Activated CD4-positive, alpha-beta T cell treated with anti-CD3 and anti-CD28 coated beads, Interleukin-2, amount 10 ng/mL, durations not matched to agents 24 days and 14 days (primary cell): ENCODE measurements at places on chromosomes 13 and 19.

- no peak for DNase-seq
These were observed 107.2 kb downstream of the FNDC3A start for GRCh38 chr13:49082653-49083536.

DNA sequence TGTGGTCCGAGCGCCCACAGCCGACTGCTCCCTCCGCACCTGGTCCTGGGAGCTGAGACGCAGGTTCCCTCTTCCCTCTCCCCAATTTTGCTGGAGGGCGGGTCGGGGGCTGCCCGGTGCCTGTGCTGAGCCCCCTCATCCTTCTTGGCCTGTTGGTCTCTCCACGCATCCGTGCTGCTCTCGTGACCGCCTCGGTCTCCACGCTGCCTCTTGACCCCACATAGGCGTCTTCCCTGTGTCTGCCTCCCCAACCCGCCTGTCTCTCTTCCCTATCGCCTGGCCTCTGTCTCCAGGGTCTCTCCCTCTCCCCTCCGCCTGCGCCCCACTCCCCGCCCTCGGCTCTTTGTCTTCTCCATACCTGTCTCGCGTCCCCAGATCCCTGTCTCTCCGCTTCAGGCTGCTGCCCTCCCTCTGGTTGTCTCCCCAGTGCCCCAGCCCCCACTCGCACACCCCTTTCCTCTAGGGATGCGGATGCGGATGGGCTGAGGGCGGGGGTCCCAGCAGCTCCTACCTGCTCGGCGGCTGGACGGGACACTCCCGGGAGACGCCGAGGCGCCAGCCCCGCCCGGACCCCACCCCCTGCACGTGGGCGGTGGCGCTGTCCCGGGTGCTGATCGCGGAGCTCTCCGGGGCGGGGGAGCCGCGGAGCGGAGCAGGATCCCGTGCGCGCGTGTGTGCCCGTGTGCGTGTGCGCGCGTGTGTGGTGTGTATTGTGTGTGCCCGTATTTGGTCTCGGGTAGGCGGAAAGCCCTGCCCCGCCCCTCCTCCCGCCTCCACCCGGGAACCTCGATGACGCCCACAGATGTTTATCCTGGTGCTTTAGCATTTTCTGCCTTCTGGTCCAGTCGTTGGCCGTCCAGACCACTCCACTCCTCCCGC lies at the start of gene SYT5:
Gene SYT5, minus strand, starts transcription at position 684 of the 879 bp plus-strand sequence. CDS start 1,248 bp downstream, outside the sequence.
- peak; percentile 94 for DNase-seq

GRCh38 chr13:87671753-87672605 lies 808 bp downstream of the SLITRK5 start:
- no peak for DNase-seq

GRCh38 chr19:45443462-45444317 lies 20.0 kb upstream of the ERCC1 start:
- DNase-seq, result peak; percentile 86

DNA sequence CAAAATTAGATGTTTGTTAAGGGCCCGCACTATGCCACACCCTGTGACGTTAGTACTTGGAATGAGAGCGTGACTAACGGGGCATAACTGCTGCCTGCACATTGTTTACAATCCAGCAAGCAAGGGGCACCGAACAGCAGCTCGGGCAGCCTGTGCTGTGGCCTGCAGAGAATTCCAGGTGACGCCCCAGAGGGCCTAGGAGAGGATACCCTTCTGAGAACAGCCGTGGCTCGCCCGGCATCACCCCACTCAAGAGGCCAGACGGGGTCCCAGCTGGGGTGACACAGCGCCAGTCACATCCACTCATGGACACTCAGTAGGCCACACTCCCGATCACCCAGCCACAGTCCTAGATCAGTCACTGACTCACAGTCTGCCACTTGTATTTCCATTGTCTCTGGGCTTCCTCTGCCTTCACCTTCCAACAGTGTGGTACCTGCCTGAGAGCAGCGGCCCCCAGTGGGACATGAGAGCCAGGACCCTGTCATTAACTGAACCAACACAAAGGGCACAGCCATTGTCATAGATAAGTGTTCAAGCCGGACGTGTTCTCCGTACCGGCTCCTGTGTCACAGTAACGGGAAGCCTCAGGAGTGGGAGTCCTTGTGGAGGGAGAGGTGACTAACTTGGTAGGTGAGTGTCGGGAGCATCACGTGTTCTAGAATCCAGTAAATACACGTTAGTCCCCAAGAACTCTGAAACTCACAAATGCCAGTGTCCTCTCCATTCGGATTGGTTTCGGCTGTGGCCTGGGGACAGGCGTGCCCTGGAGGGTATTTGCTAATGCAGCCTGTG lies 7.5 kb downstream of the ZNF331 start:
- DNase-seq, result no peak

GRCh38 chr13:51638216-51638871 lies 54.1 kb downstream of the WDFY2 start:
- no peak for DNase-seq

DNA sequence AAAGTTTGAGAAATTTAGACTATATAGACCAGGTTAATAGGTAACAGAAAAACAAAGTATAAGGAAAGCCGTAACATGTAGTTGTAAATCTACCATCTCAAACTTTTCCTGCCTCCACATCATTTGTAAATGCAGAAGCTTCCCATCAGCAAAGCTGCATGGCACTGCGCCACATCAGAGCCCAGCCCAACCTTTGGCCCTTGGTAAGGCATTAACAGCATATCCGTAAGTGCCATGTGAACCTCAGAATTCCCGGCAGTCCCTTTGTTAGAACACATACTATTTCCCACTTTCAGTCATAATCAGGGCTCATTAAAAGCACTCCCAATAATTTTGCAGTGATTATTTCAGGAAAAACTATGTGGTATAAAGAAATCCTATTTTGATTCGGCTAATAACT lies 51.6 kb downstream of the MPHOSPH8 start:
- DNase-seq, result no peak

DNA sequence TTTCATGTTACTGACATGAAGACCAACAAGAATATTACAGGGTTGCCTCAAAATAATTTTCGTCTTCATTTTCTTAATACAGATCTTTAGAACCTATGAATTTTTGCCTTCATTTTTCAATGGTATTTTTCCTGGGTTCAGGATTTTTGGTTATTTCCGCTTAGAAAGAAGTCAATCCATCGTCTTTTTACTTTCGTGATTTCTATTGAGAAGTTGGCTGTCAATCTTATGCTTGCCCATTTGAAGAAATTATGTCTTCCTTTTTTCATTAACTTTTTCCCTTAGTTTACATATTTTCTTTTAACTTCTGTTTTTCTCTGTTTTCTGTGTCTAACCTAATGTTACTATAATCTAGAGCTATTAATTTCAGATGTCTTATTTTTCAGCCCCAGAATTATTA lies 868.9 kb upstream of the SLC10A2 start:
- no peak for DNase-seq

- peak; percentile 60 for DNase-seq
These were observed 11.8 kb upstream of the FBN3 start for GRCh38 chr19:8161135-8161646.

DNA sequence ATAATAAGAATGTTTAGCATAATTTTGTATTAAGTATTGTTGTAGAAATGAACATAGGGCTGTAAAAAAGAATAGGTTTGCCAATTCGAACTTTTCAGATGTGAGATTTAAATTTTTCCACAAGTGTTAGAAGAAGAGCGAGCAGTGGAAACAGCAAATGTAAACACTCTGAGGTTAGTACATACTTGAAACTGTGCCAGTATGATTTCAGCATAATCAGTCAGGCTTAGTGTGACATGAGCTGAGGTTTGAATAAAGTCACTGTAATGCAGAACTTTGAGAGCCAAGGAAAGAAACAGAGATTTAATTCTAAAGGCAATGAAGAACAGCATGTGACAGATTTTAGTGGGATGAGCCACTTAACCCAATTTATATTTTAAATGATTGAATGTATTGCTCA lies 2166.4 kb downstream of the PCDH9 start:
- DNase-seq, result no peak

GRCh38 chr13:94602467-94602866 lies 810 bp downstream of the GPR180 start:
- no peak for DNase-seq

GRCh38 chr19:56671613-56671994 lies at the start of gene ZNF835:
Gene ZNF835, minus strand, starts transcription at chr19:56671757. Its CDS starts 6,559 bp downstream, at chr19:56665198.
- DNase-seq, result peak; percentile 82

GRCh38 chr19:7622933-7623685 lies 6.2 kb downstream of the XAB2 start:
- DNase-seq, result no peak

DNA sequence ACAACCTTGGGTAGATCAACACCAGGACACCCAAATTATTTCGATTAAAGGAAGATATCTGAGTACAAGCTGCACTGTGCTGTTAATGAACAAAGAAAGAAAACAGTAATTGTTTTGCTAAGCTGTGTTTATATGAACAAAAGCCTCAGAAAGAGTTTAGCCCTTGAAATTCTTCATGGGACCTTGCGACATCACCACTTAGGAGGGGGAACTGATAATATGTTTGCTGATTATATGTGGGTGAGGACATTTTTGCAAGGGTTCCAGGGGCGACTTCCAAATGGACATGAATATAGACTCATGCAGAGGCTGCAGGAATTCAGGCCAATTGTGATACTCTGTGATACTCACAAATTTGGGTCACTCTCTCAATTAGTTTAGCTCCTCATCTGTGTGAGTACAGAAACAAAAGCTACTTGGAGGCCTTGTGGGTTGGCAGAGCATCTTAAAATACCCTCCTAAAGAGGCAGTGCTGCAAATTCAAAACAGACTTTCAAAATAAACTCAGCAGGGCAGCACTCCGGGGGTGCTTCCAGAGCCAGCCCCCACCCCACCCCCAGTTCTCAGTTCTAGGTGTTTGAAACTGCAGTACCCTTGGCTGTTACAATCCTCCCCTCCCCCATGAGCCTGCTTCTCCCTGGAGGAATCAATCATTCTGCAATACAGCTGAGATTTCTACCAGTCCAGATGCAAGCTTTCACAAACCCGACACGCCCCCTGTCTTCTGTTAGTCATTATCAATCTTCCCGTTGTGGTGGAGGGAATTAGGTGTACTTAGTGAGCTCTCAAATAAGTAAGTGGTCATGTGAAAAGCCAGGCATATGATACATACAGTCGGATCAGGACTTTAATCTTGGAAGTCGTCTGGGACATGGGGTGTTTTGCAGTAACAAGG lies 97.0 kb upstream of the MBNL2 start:
- no peak for DNase-seq

- no peak for DNase-seq
These were observed 66.7 kb upstream of the LRCH1 start for GRCh38 chr13:46486270-46486669.

DNA sequence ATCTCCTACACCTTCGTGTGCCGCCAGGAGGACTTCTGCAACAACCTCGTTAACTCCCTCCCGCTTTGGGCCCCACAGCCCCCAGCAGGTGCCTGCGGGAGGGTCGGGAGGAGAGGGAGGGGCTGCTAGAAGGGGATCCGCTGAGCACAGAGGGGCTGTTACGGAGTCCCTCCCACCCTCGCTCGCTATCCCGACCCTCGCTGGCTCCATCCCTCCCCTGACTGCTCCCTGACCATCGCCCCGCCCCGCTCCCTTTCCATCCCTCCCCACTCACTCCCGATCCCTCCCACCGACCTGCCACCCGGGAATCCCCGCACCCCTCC lies 780 bp downstream of the CD177 start:
- no peak for DNase-seq

DNA sequence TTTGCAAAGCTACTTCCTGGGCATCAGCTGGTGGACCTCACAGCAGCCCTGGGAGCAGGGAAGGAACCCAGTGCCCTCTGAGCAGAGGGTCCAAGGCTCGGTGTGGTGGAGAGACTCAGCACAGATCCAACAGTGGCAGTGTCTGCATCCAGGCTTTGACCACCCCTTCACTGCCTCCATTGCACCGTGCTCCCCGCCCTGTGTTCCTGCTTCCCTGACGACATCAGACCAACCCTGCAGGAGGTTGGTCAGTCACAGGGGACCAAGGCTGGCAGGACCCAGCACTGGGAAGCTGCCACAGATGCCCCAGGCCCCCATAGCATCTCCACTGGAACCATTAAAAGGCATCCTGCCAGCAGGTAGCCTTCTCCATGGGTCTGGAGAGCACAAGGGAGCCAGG lies 7.8 kb upstream of the VSTM2B start:
- DNase-seq, result no peak

DNA sequence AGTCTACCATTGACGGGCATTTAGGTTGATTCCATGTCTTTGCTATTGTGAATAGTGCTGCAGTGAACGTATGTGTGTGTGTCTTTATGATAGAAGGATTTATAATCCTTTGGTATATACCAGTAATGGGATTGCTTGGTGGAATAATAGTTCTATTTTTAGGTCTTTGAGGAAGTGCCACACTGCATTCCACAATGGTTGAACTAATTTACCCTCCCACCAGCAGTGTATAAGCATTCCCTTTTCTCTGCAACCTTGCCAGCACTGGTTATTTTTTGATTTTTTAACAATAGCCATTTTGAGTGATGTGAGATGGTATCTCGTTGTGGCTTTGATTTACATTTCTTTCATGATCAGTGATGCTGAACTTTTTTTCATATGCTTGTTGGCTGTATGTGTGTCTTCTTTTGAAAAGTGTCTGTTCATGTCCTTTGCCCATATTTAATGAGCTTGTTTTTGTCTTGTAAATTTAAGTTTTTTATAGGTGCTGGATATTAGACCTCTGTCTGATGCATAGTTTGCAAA lies 37.5 kb downstream of the RFC3 start:
- DNase-seq, result no peak

DNA sequence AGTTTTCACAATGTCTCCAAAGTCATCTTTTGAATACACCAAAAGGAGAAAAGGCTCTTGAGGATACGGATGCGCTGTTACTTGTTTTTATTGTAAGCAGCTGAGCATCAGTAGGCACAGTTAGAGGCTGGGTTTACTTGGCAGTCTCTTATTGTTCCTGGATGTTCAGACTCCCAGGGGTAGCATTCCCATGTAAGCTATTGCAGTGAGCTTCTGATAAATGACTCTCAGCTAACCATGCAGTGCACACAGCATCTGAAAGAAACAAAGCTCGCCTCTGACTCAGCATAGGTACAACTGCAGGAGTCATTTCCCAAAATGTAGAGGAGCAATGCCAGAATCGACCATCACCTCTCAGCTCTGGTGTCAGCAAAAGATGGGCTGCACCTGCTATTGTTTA lies 84.8 kb downstream of the DCT start:
- DNase-seq, result no peak

- no peak for DNase-seq
These were observed 63.7 kb downstream of the CRYL1 start for GRCh38 chr13:20461860-20462532.

DNA sequence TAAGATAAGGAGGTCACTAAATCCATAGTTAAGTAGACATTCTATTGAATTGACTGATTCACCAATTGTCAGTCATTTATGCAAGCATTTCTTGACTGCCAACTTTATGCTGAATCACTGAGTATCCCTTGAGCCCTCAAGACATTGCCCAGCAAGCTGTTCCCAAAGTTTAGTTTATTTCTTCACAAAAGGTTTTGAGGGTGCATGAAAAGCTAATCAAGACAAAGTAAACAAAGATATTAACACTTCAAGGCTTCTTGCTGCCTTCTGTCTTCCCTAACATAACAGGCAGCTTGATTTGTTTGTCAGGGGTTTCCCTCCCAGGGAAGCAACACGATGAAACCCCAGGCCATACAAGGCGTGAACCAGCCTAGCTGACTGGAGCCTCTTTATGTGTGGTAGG lies 374.4 kb downstream of the SPRY2 start:
- peak; percentile 40 for DNase-seq
